ENCODE measurements at places on chromosomes 13 and 19. TPM values are rescaled to one million over a fixed set of nuclear protein-coding genes. Genes with fewer than 3 reads are reported as not detected.

GRCh38 chr19:4707956-4708650, 15.5 kb downstream of the DPP9 start:
- peak; percentile 77 for DNase-seq

- DNase-seq = no peak
Observed at GRCh38 chr19:34832581-34833112, 59.6 kb upstream of the ZNF599 start.

FXYD7 gene
- not detected for total RNA-seq

PNMA8B gene
- total RNA-seq = 0.55 TPM

VSTM1 gene
- not detected for total RNA-seq

DOCK6 gene
- total RNA-seq = 43.2 TPM

GRCh38 chr13:64505336-64505910, 2724.7 kb downstream of the PCDH9 start:
- DNase-seq = no peak

DNA sequence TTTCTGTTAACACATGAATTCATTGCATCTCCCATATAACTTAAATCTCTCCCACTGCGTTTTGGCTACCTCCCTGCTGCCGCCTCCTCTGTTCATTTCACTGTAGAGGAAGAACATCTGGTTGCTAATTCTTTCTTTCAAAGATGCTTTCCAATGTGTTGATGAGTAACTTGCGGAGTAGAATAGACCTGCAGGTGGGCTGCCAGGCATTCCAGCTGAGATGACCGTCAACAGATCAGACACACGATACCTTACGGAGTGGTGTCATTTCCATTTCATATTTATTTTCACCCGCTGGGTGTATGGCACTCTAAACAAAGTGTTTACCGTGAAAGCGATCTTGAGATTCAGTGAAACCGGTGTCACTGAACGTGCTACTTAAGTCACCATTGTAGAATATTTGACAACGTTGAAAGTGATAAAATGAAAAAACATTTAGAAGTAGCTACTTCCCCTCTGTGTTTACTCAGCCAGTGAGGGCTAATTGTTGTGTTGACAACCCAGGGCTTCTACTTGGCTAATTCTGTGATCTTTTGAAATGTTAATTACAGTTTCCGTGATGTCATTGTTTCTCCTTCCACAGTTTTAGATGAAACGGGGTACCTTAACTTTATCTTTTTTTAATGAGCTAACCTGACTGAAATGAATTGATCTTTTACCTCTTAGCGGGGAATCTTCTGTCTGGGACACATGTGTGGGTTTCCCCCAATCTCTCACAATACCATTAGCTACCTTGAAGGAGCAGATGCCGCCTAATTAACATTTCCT, 228.5 kb upstream of the ARGLU1 start:
- no peak for DNase-seq

GRCh38 chr19:18737337-18737953, 53.7 kb downstream of the COMP start:
- no peak for DNase-seq

ZNF730 gene
- total RNA-seq = 0.22 TPM

DNA sequence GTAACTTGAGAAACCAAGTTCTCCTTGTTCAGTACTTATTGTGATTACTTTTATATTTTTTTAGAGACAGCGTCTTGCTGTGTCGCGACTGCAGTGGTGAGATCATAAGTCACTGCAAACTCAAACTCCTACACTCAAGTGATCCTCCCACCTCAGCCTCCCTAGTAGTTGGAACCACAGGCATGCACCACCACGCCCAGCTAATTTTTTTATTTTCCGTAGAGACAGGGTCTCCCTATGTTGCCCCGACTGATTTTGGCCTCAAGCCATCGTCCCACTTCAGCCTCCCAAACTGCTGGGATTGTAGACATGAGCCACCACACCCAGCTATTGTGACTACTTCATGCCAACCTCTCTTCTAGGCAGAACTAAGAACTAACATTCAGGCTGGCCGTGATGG, 8.3 kb downstream of the C19orf53 start:
- no peak for DNase-seq

DNA sequence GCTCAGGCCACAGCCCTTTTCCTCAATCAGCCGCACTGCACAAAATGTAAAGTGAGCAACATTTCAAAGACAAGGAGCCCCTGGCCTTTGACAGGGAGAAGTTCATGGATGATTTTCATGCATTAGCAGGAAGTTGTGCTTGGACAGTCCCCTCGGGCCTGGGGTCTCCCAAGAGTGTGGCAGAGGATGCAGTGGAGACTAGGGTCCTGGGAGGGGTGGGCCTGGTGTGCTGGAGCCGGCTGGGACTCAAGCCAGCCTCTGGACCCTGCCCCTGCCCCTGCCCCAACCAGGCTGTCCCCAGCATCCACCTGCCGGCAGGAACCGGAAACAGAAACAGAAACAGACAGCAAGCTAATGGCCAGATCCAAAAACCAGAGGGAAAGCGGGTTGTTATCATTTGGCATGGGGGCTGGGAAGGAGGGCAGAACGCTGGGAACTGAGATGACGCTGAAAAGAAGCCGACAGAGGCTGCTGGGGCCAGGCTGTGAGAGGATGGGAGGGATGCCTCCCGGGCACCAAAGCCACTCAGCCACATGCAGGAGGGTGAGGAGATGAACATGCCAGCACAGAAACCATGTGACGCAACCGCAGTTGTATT, 2.3 kb downstream of the GAS6 start:
- no peak for DNase-seq

SLC25A41 gene
- 0.16 TPM for total RNA-seq

GRCh38 chr19:5479958-5480357, 24.7 kb downstream of the ZNRF4 start:
- DNase-seq = no peak

STK11 gene
- 50.1 TPM for total RNA-seq

DNA sequence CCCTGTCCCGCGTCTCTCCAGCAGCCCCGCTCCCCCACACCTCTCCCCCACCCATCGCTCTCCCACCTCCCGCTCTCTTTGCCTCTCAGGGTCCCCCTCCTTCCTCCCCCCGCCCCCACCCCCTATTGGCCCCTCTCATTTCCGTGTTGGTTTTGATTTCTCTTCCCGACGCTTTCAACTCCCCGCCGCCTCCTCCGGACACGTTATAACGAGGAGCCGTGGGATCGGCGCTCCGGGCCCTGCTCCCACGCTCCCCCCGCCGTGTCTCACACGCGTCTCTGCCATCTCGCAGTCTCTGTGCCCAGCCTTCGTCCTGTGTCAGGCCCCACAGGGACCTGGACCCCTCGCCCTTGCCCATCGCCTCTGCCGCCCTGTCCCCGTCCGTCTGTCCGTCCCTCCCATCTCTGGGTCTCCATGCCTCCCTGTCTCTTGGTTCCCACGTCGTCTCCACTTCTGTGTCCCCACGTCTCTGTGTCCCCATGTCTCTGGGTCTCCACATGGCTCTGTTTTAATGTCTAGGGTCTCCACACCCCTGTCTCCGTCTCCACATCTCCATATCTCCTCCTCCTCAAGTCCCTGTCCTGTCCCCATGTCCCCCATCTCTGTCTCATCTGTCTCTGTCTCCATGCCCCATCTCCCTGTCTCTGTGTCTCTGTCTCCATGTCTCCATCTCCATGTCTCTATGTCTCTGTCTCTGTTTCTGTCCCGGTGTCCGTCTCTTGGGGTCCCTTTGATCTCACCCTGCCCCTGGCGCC, 13.1 kb downstream of the ERFL start:
- no peak for DNase-seq

CFAP97D2 gene
- total RNA-seq = not detected
